B cell (primary cell): ENCODE measurements at places on chromosomes 2 and 18. TPM values are rescaled to one million over a fixed set of nuclear protein-coding genes. Genes with fewer than 3 reads are reported as not detected.

MOB4 gene
- polyA plus RNA-seq: 12.6 and 15.6 TPM in 2 replicates

ZSWIM2 gene
- polyA plus RNA-seq: not detected in 2 replicates

HOXD4 gene
- polyA plus RNA-seq: not detected in 2 replicates

ST8SIA3 gene
- not detected in 2 replicates for polyA plus RNA-seq

TSPYL6 gene
- not detected in 2 replicates for polyA plus RNA-seq

MBP gene
- 28.6 and 30.1 TPM in 2 replicates for polyA plus RNA-seq

HAAO gene
- polyA plus RNA-seq: 6.2 and 6.4 TPM in 2 replicates

MC5R gene
- polyA plus RNA-seq: not detected in 2 replicates

FOXD4L1 gene
- polyA plus RNA-seq: 0.12 TPM in 1 of 2 replicates, not detected in the other

CCDC121 gene
- polyA plus RNA-seq: 0.65 and 0.95 TPM in 2 replicates

HOXD9 gene
- polyA plus RNA-seq: not detected in 2 replicates

HOXD8 gene
- not detected in 2 replicates for polyA plus RNA-seq
